NCI-H2081 (cell line): ENCODE measurements at places on chromosomes 16 and 17.

DNA sequence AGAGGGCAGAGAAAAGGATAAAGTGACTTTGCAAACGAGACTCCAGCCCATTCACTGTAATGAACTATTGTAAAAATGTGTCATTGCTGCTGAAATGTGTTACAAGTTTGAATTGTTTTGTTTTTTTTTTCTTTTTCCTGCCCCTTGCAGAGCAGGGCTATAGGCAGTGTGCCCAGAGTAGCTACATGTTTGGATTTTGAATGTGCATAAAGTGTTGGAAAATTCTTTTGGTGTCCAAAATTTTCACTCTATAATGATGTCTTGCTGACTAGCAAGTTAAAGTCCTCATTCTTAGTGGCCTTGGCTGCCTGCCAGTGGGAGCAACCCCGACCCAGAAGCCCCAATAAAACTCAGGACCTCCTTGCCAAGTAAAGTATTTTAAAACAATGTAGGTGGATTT lies 66.5 kb downstream of the IGF2BP1 start:
- DNase-seq, result no peak

- DNase-seq, result no peak
Observed at GRCh38 chr17:64503341-64503740, 2.7 kb downstream of the DDX5 start.

GRCh38 chr17:82800885-82801284 lies 38.9 kb downstream of the ZNF750 start:
- no peak for DNase-seq

DNA sequence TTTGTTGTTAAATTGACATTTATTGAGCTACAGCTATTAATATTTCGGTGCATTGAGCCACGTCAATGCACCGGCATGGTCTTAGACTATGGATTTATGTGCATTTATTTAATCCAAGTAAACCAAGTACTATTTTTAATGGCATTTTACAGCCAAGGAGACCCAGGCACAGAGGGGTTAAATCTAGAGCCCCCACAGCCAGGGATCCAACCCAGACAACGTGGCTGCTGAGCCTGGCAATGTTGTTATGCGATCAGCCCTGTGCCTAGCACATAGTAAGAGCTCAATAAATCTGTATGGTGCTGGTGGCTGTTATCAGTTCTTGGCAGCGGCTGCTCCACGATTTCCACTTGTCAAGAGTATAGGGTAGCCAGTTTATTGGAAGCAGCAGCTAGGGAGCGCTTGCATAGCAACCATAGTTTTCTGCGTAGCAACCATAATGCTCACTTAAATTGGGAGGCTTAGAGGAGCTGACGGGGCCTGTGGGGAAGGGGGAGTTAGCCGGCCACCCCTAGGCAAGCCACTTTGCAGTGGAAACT lies 541 bp upstream of the RBBP6 start:
- DNase-seq, result peak; percentile 87

GRCh38 chr16:86034421-86034919 lies 135.5 kb downstream of the IRF8 start:
- no peak for DNase-seq

GRCh38 chr17:39195568-39196160 lies 1.8 kb downstream of the CACNB1 start:
- DNase-seq, result no peak

- DNase-seq, result peak; percentile 82
Observed at GRCh38 chr17:2303204-2304188, at the start of the genes SMG6 and SRR. TSS of gene SMG6 (minus strand) at chr17:2303785. CDS start at chr17:2303720, 65 bp downstream. TSS of gene SRR (plus strand) at chr17:2303950. CDS start at chr17:2315561, 11,611 bp downstream.

DNA sequence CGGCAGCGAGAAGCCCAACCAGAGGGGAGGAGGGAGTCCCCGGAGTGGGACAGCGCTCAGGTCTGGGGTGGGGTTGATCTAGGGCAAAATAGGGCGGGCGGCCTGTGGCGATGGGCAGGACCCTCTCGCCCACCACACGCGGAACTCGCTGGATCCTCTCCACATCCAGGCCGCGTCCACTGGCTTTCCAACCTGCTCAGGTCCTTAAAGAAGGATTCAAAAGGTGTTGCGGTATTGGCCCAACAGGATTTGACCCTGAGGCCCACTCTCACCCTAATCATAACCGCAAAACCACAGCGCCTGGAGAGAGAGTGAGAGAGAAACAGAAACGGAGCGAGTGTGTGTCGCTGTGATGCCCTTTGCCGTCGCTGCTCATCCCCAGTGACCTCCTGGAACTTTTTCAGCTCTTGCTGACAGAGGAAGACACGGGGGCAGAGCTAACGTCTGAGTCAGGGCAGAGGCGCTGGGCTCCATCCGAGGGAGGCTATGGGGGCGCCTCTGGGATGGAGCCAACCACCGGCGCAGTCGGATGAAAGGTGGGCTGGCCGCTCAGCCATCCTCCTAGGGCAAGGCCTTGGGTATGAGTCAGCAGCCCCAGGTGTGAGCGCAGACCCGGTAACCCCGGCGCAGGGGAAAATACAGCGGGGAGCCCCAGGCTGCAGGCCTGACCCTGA lies 16.7 kb upstream of the OR1F1 start:
- no peak for DNase-seq

DNA sequence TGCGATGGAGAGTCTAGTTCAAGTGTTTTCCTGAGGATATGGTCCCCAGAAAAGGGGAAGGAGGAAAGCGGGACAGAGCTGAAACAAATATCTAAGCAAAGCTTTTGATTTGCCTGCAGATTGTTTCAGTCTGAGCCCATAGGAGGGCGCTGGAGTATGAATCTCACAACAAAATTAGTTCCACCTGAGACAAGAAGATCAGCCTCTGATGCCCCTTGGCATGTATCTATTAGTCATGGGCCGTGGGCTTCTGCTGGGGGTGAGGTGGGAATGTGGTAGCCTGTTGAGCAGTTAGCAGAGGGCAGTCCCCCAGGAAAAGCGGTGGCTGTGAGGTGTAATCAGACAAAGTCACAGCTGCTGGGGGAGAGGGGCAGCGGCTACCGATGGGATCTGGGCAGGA lies 446.9 kb downstream of the CA10 start:
- no peak for DNase-seq

DNA sequence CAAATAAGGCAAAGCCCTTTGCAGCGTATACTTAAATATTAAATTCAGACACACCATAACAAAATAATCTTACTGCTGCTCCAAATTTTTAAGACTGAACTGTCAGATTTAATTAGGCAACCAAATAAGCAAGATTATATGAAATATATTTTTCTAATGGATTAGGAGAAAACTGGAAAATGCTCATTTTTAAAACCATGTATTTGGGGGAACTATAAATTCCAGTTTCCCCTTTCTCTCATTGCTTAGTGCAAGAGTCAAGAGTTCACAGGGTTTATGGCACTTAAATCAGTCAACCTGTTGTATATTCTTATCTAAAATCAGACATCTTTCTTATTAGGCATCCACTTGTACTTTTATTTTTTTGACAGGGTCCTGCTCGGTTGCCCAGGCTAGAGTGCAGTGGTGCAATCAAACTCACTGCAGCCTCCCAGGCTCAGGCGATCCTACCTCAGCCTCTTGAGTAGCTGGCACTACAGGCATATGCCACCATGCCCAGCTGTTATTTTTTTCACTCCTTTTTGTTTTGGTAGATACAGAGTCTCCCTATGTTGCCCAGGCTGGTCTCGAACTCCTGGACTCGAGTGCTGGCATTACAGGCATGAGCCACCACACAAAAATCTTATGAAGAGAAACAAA lies 2.1 kb upstream of the KANSL1 start:
- DNase-seq, result no peak

DNA sequence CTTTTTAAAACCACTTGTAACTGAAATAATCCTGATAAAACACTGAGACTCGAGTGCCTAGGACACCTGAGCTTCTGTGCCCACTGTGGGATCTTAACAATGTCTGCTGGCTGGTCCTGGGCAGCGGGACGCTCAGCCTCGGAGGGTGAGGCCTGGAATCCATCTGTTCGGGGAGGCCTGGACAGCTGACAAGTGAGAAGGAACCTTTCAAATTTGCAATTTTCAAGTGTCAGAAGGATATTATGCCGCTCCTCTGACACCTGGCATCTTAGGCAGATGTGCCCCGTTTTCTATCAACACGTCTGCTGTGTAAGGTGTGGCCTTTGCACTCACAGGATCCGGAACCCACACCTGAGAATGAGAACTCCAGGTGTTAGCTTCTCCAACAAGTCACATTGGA lies 33.1 kb upstream of the C16orf78 start:
- no peak for DNase-seq

DNA sequence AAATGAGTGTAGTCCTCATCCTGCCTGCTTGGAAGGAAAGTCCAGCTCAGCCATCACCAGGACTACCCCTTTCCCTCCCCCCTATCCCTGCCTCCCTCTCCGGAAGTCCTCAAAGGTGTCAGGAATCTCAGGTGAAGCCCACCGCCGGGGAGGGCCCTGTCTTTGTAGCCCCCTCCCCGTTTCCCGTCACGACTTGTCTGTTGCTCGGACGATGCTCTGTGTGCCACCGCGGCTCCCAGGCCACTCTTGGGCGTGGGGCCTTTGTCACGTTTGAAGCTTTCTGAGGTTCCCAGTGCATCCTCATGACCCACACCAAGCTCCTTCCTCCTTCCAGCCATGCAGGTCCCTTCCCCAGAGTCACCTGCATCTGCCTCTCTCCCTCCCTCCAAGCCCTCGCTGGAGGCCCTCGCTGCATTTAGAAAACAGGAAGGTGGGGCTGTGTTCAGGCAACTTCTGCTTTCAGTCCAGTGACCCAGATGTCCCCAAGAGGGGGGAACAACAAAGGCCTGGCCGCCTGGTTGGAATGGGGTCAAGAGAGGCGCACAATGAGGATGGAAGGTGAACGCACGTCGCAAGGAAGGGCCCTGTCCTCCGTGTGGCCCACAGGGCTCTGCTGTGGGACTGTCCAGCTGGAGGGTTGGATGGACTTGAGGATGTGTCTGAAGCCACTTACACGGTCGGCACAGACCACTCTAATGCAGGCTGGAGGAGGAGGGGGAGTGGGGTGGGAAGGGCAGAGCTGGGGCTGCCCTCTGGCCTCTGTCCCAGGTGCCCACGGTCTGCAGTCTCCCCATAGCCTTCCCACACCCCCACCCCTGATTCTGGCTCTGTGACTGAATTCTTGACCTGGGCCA lies 59.9 kb downstream of the OR1D5 start:
- no peak for DNase-seq

DNA sequence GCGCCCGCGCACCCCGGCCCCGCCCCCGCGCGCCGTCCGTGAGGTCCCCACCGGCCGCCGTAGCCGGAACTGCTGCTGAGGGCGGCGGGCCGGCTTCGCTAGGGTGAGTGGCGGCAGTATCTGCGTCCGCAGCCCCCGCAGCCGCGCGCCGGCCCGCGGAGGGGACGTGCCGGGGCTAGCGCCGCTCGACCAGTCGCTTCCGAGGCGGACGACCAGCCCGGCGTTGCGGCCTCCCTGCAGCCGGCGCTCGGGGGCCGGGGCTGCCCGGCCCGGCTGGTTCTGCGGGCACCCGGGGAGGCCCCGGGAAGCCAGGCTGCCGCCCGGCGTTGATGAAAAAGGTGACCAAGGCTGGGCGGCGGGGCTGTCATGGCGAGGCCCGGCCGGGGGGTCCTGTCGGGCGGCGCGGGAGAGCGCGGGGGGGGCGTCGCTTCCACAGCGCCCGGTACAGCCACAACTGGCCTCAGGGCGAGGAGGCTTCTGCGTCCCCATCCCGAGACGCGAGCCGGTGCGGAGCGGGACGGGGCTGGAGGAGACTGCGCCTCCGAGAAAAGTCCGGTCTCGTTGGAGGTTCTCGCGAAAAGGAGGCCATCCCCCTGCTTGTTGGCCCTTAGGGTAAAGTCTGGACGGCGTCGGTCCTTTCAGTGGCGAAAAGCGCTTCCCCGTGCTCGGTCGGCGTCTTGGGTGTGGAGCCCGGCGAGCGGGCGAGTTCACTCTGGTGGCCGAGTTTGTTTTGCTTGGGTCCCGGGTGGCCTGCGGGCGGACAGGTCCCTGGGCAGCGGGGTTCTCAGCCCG lies at the start of gene CRAMP1:
Gene CRAMP1, plus strand, starts transcription at position 41 of the 792 bp plus-strand sequence. CDS start 2,280 bp downstream, outside the sequence.
- no peak for DNase-seq

GRCh38 chr17:58191241-58191896 lies 1.2 kb upstream of the EPX start:
- DNase-seq, result no peak

DNA sequence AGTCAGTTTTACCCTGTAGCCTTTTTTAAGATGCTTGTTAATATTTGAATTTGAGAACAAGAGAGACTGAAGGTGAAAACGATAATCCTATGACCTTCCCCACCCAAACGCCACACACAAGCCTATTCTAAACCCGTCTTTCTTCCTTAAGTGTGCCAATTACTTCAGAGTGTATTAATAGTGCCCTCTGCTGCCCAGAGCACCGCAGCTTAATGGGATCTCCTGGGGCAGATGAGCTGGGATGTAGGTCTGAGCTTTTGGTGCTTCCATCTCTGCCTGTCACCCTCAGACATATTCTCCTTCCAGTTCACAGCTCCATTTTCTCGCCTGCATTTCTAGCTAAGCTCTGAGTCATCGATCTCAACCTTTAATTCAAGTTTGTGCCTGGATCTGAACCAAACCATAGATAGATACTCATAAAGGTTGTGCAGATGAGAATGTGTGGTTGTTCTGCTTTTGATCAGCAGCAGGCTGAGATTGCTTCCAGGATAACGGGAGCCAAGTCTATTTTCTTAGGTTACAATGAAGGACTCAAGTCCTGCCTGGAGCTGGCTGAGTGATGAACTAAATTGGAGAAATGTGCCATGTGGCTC lies 46.4 kb upstream of the CDH13 start:
- DNase-seq, result no peak

DNA sequence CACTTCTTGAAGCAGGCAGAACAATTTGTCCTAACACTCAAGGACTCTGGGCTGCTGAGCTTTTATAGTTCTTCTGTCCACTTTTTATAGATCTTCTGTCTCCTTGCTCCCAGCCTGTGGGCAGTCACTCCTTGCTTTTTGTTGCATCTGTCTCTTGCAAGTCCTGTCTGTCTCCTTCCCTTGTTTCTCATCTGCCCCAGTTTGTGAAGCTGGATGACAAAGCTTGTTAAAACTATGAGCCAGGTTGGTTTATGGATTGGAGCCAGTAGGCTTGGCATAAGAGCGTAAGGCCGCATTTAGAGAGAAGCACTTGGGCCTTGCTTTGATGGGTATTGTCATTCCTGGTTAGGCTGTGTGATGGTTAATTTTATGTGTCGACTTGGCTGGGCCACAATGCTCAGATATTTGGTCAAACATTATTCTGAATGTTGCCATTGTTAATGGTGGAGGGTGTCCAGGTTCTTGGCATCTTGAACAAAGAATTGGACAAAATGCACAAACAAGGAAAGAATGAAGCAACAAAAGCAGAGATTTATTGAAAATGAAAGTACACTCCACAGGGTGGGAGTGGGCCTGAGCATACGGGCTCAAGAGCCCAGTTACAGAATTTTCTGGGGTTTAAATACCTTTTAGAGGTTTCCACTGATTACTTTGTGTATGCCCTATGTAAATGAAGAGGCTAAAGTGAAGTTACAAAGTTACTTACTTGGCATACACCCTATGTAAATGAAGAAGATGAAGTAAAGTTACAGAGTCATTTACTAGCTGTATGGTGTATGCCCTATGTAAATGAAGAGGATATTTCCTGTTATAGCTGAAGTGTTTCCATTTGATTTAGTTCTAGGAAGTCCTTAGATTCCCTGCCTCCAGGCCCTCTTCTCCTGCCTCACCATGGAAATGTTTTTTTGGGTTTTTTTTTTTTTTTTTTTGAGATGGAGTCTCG lies 8.0 kb upstream of the CPPED1 start:
- DNase-seq, result no peak

DNA sequence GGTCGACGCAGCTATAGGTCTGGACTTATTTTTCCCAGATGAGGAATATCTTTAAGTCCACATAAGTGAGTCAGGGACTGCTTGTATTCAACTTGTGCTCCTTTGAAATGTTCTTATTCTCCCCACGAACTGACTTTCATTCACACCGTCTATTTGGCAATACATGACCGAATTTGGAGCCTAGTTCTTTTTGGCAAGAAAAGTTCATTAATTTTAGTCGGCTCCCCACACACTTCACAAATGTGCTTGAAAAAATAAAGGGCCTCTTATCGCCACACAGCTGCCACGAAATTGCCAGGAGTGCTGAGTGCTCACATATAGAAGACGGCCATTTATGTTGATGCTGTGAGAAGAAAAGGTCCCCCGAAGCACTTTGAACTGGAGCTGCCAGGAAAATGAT lies 152.6 kb downstream of the PRKCA start:
- DNase-seq, result no peak
